Stromal cell of bone marrow (primary cell): ENCODE measurements at places on chromosomes 16 and 17.

- no peak for DNase-seq
These were observed 8.4 kb upstream of the CA4 start for GRCh38 chr17:60141111-60142018.

- DNase-seq, result no peak
These were observed 32.7 kb upstream of the AXIN2 start for GRCh38 chr17:65593855-65594845.

DNA sequence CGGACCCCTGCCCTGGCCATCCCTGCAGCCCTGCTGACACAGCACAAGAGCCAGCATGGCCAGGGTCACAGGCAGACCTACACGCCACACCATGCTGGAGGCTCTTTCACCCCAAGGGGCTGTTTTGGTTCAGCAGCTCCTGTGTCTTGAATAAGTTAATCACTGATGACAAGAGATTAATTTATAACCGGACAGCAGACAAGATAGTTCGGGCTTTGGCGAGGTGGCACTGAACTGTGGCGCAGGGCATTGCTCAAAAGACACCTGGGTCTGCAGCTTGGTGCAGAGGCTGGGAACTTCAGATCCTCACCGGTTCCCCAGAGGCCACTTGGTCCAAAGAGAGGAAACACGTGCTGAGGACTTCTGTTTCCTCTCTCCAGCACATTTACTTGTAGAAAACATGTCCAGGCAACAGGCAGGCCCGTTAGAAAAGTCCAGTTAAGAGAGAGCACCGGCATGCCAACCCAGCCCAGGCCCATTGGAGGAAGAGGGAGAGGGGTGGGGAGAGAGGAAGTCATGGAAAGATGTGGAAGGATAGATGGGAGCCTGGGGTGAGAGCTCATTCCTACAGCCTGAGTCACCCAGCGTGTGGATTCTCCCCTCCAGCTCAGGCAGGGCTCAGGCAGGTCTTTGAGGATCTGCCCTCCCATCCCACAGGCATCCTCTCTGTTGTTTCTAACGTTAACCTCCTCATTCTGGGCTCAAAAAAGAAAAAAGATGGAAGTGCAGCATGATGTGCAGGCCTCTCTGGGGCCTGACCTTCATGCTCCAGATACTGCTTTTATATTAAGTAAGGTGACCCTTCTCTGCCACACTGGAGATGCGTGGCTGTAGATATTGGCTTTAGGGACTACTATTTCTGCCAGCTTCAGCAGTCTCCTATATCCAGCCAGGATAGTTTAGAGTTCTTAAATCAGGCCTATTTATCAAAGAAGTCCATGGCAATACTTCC lies 80.0 kb upstream of the HNF1B start:
- no peak for DNase-seq

- no peak for DNase-seq
These were observed 27.1 kb downstream of the SLC13A5 start for GRCh38 chr17:6686026-6686425.

DNA sequence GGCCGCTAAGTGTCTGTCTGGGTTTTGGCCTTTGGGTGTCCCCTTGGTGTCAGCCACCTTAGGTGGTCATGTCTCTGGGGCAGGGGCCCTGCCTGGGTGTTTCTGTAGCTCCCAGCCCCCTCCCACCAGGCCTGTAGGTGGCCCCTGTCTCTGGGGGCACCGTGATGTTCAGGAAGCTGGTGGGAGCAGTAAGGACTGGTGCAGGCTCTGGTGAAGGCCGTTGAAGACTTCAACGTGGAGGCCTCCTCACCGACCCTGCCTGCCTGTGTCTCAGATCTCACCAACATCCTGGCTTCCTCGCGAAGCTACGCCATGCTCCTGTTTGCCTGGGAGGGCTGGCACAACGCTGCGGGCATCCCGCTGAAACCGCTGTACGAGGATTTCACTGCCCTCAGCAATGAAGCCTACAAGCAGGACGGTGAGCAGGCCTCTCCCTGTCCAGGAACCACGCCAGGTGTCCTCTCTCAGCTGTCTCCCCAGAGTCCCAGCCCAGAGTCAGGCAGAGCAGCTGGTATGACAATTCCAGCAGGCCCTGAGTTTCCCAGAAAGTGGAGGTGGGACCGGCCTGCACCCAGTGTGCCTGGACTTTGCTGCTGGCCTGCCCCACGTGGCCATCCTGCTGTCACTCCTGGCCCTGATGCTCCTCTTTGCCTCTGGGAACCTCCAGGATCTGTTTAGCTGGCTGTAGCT lies 2.8 kb downstream of the ACE start:
- DNase-seq, result no peak

DNA sequence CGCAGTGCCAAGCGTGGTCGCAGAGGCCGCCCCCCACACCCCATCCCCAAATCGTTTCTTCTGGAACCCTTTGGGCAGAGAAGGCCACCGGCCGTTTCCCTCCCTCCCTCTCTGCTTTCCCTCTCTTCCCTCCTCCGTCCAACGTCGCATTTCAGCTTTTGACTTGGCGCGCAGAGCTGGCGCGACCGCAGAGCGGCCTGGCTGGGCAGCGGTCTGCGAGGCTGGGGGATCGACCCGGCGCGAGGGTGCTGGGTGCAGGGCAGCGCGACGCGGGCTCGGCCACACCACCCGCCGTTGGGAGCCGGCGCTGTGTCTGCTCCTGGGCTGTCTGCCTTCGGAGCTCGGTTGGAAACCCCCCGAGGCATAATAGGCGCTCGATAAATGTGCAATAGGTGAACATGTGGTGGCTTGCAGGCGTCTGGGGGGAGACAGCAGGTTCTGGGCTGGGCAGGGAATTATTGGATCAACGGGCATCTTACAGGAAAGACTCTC lies 2.8 kb upstream of the NTN3 start:
- no peak for DNase-seq

- DNase-seq, result no peak
These were observed 1.9 kb upstream of the CORO6 start for GRCh38 chr17:29624586-29624985.

DNA sequence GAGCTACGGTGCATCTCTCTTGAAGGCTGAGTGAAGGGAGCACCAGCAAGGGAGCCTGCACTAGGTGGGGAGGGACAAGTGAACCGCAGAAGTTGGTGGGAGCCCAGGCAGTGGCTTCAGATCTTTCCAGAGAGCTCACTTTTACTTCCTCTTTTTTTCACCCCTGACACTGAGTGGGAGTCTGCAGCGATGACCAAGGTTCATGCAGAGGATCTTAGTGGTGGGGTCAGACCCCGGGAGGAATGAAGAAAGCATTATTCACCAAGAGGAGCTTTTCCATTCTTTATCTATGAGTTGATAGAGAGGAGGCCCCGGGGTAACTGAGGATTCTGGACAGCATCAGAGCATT lies 3.0 kb upstream of the CCL2 start:
- peak; percentile 71 for DNase-seq

DNA sequence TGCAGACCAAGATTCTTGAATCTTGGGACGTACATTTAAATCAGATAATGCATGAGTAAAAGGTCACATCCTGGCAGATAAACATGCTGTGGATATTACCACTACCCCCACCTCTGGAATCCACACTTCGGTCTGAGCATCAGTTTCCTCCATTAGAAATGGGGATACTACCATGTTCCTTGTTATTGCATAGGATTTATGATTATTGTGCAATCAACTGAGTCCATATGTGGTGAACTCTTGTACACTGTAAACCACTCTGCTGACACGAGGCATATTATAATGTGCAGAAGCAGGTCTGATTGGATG lies 108.7 kb downstream of the VAT1L start:
- no peak for DNase-seq

DNA sequence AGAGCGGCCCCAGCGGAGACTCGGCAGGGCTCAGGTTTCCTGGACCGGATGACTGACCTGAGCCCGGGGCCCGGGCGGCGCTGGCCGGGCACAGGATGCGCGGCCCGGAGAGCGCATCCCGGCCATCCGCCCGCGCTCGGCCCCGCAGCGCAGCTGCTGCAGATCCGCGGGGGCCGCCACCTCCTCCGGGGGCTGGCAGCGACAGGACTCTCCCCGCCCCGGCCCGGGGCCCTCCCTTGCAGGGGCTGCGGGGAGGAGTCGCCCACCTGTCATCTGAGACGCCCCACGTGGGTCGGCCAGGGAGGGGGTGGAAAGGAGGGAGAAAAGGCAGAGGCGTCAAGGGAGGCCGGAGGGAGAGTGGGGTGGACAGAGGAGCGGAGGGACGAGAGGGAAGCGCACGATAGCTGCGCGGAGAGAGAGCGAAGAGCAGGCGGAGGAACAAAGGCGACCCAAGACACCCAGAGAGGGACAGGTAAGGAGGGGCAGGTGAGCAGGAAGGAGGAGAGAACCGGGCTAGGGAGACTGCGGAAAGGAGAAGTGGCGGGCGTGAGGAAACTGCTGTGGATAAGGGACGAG lies 471 bp upstream of the PRKAR1A start:
- no peak for DNase-seq

DNA sequence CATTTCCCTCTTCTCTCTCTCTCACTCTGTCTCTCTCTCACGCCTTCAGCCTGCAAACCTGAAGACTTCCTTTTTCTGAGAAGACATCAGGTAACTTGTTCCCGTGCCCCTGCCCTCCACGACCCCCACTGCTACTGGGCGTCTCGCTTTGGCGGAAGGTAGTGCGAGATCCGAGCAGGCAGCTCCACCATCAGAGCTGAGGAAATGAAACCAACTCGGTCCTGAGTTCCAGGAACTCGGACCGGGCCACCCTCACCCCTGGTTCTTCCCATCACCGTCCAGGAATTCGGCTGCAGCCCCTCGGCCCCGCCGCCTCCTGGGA lies 585 bp downstream of the MLKL start:
- DNase-seq, result no peak

GRCh38 chr16:73143576-73144422 lies 95.9 kb upstream of the ZFHX3 start:
- no peak for DNase-seq

- DNase-seq, result no peak
These were observed 774 bp upstream of the MAF start for GRCh38 chr16:79601092-79601930.

- DNase-seq, result no peak
These were observed 926 bp downstream of the MYH10 start for GRCh38 chr17:8629371-8630226.

GRCh38 chr16:9177861-9178260 lies 86.4 kb downstream of the HAPSTR1 start:
- DNase-seq, result no peak

- DNase-seq, result no peak
These were observed 62.5 kb downstream of the RPH3AL start for GRCh38 chr17:290121-290521.

- DNase-seq, result no peak
These were observed 6.0 kb upstream of the CPD start for GRCh38 chr17:30372755-30373154.

DNA sequence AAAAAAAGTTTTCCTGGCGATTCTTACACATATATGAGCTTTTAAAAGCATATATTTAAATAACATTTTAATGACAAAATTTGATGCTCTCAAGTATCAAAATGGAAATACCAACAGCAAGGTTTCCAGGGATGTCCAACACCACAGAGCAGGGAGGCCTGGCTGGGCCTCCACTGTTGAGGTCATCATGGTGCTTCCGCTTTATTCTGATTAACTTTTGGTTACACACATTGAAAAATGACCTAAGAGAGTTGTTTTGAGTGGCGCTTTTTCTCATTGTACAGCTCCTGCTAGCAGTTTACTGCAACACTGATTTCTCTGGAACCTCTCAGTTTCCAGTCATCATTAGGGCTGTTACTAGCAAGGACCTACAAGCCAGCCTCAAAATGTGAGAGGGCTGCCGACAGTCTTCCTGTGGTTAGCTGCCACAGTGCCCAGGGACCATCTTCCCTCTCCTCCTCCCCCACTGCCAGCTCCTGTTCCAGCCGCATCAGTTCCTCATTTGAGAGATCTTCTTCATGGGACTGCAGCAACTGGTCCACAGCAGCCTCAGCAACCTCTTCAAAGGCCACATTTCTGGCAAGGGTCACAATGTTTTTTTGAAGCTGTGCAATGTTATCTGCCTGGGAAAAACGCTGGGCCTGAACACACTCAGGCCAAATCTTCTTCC lies 21.3 kb downstream of the DEF8 start:
- DNase-seq, result no peak

- DNase-seq, result no peak
These were observed 8.8 kb upstream of the ITGA3 start for GRCh38 chr17:50047083-50047482.

GRCh38 chr17:8222380-8222629 lies 11.9 kb upstream of the AURKB start:
- no peak for DNase-seq

- DNase-seq, result no peak
These were observed 29.5 kb upstream of the RBFOX1 start for GRCh38 chr16:7303052-7303610.

DNA sequence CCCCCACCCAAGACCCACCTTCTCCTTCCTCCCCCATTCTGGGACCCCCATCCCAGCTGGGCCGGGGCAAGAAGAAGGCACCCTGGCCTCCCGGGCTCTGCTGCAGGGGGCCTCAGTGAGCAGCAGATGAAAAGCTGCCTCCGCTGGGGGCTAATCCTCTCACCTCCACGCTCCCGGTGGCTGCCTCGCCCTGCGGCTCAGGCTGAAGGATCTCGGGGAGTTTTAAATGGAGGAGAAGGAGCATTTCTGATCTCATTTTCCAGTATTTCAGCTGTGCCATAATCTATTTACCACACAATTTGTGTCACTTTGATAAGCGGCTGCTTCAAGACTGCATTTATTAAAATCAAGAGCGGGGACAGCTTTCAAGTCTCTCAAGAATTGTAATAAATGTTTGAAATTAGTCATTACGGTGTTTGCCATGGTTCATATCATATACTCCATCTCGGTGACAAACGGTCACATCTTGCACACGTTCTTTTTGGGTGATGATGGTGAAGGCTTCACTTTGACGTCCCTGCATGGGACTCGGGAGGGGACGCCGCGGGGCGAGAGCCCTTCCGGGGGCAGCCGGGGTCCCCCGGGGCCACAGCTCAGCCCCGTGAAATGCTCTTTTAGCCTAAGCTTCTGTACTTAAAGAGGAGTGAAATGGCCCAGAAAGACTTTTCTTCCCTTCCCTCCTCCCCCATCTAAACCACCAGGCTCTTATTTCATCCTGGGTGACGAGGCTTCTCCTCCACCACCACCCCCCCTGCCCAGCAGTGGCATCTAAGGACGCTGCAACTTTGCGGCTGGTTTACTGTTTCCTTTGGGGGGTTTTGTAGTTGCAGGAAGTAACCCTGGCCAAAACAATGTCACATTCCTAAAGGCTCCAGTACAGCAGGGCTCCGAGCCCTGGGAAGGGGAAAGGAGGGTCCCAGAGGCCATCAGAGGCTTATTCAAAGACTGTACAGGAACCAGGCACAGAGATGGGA lies 313.1 kb upstream of the TNRC6C start:
- peak; percentile 18 for DNase-seq

- no peak for DNase-seq
These were observed at the start of gene KCNJ16 for GRCh38 chr17:70074956-70075355. KCNJ16 (plus strand) TSS chr17:70075225; CDS start chr17:70132088, 56,863 bp downstream.

GRCh38 chr17:53032861-53033271 lies 789.9 kb upstream of the KIF2B start:
- no peak for DNase-seq

DNA sequence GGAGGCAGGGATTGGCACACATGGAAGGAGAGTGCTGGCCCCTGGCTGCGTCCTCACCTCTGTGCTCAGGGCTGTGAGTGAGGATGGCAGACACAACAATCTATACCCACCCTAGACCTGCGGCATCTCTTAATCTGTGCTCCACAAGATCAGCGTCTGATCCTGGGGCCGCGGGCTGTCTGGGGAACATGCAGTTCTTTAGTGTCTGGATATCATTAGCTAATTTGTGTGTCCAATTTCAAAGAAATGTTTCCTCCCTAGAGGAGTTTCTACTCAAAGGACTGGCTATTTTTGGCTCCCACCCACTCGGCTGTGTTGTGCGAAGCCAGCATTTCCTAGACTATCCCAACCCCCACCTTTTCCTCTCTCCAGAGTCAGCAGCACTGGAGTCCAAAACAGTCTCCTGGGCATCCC lies 93.8 kb downstream of the GRIN2A start:
- peak; percentile 22 for DNase-seq

- no peak for DNase-seq
These were observed 619.2 kb upstream of the C16orf82 start for GRCh38 chr16:26447570-26447969.
